ENCODE measurements at places on chromosomes 4 and X. TPM values are rescaled to one million over a fixed set of nuclear protein-coding genes. Genes with fewer than 3 reads are reported as not detected.

The ADRA2C gene
- 3.2 TPM for total RNA-seq

The DRD5 gene
- not detected for total RNA-seq

DNA sequence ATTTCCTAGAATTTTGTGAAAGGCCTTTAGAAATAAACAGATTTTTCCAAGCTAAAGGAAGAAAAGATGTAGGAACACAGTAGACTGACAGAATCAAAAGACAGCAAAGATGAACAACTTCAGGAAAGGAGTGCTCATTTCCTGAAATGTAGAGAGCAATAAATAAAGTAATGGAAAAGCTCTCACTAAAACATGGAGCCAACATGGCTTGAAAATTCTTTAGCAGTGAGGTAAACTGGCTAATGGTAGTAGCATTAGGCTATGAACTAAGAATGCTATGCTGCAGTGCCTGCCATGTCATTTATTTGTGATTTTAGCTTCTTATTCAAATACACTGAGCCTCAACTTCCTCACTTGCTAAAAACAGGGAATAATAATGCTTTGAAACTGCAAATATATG, 108.7 kb downstream of the IQCM start:
- DNase-seq: no peak

GRCh38 chr4:85210353-85210752, 243.9 kb upstream of the WDFY3 start:
- DNase-seq: no peak

- DNase-seq: peak; percentile 67
Observed at GRCh38 chr4:78056265-78057129, 626 bp upstream of the FRAS1 start.

The GPR82 gene
- total RNA-seq: 0.37 TPM

DNA sequence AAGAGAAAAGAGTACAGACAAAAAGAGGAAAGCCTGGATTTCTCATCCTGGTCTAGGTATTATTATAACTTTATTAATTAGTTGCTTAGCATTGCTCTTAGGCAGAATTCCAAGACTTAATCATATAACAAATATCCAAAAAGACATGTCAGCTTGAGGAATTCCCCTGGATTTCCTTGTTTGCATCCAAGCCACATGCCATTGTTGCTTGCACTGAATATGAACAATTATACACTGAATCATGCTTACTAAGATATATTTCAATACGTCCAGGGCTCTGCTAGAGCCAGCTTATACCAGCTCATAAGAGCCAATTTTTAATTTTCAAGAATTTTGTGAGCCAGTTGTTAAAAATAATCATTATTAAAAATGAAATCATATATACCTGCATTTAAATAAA, 5.5 kb upstream of the TLR10 start:
- DNase-seq: no peak

- no peak for DNase-seq
Observed at GRCh38 chr4:36326476-36327029, 45.1 kb downstream of the DTHD1 start.

DNA sequence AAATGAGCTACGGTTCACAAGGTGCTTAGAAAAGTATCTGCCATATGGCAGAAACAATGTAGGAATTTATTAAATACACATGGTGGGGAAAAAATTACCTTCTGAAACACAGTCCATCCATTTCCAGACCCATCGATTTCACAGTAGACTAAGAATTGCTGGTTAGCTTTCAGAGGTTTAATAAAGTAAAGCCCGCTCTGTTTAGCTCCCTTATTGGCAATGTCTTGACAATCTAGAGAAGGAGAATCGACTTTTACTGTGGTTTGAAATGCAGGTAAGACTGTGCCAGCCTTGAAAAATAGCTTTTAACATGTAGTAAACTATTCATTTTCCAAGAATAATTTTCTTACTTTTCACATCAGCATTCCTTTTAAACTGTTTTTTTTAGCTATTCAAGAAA, 2.9 kb downstream of the FGG start:
- DNase-seq: no peak

DNA sequence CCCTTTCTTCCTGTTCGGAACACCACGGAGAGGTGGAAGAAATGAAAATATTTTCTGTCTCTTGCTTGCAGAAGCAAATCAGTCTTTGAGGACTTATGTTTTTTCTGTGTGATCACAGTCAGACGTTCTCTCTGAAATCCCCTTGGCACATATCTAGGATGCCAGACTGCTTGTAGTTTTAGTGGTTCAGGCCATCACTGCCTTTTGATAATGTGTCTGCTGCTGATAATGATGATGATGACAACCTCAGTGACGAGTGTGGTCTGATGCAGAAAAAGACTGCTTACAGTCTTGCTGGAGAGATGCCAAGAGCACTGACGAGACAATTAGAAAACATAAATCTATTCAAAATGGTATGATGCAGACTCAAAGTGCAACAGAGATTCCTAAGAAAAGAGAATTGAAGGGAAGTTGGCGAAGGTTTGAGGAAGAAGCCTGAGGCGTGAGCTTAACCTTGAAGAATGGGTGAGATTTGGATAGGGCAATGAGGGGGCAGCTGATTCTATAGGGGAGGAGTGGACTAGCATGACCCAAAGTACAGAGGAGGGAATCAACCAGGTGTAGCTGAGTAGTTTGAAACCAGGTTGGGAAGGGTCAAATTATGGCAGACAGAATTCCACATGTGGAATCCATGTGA, 7.9 kb downstream of the RAB33A start:
- no peak for DNase-seq

GRCh38 chr4:81919810-81920209, 448.1 kb upstream of the RASGEF1B start:
- no peak for DNase-seq

DNA sequence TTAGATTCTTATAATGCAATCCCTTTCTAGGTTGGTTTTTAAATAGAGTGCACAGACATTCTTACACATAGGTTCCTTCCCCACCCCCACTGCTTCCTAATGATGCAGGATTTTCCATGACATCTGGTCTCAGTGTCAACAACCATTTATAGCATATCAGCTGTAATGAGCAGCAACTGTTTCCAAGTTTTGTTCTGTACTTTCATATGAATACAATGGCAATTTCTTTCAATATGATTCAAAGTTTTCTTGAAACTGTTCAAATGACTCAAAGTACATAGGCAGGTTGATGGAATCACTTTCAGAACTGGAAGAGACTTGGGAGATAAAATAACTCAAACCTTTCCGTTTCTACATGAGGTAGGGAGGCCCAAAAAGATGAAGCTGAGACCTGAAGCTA, 220.7 kb downstream of the CAMK2D start:
- DNase-seq: peak; percentile 45

DNA sequence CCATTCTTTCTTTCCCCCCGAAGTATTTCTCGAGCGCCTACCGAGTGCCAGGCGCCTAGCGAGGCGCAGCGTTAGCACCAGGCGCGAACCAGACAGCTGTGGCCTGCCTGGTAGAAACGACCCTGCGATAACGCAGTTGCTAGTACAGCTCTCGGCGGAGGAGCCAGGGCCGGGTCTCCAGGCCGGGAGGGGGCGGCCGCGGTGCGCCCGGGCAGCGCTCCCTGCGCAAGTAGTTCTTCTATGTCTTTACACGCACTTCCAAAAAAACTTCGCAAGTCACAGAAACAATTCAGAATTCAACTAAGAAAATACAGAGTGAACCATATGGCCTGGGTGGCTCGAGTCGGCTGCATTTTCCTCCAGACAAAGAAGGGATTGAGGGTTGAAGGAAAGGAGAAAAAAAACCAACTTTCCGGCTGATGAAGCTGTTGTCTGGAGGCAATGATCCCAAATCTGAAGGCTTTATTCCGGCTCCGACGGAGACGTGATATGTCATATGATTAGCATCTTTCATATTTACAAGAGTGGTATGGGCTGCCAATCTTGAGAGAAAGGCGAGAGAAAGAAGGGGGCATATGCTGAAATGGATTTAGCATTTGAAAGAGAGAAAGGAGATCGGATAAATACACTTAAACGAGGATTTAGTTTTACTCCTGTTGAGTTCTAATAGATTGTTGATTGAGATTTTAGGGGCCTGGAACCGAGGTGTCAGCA, 7.2 kb upstream of the NEUROG2 start:
- DNase-seq: no peak

The SHROOM3 gene
- 96.9 TPM for total RNA-seq

The OTC gene
- total RNA-seq: 0.87 TPM

GRCh38 chrX:13074297-13075262, 30.2 kb upstream of the FAM9C start:
- DNase-seq: no peak

The PASD1 gene
- not detected for total RNA-seq

GRCh38 chrX:9980927-9981326, 13.8 kb downstream of the CLDN34 start:
- no peak for DNase-seq

- DNase-seq: no peak
Observed at GRCh38 chr4:159420162-159421057, 317.5 kb downstream of the RAPGEF2 start.

The SFRP2 gene
- 73.9 TPM for total RNA-seq

The MSX1 gene
- total RNA-seq: 2.0 TPM

The GCNA gene
- 3.2 TPM for total RNA-seq

The GUCY1B1 gene
- total RNA-seq: 23.2 TPM

The PCDH10 gene
- 0.92 TPM for total RNA-seq

DNA sequence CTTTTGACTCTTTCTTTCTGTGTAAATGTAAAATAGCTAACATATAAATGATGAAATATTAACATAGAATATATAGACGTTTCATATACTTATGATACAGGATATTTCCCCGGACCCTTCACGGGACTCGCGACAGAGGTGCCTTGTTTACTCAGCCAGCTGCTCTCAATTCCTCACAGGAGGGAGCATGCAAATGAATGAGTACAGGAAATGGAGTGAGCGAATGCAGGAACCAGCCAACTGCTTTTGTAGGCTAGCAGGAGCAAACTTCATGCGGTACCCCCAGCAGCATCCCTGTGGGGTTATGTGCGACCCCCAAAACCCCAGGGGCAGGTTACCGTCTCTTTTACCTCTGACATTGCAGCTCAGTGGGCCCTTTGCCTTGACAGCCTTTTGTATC, 110.3 kb upstream of the PDHA2 start:
- no peak for DNase-seq

DNA sequence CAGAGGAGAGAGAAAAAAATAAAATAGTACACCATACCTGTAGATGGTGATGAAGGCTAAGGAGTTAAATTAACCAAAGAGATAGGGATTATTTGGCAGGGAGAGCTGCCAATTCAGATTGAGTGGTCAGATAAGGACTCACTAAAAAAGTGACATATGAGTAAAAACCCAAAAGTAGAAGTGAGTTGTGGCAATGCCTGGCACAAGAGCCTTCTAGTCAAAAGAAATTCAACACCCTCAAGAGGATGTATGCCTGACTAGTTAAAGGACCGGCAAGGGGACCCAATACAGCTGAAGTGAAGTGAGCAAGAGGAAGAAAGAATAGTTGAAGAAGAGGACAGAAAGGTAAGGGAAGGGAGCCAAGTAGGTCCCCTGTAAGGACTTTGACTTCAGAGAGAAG, 34.9 kb downstream of the ELF2 start:
- DNase-seq: no peak

GRCh38 chr4:24093446-24093845, 203.6 kb upstream of the PPARGC1A start:
- DNase-seq: no peak

GRCh38 chr4:88219099-88219498, 60.7 kb upstream of the ABCG2 start:
- peak; percentile 70 for DNase-seq

GRCh38 chrX:133308499-133308897, 90.3 kb upstream of the TFDP3 start:
- no peak for DNase-seq

The CLIC2 gene
- total RNA-seq: 45.1 TPM

The NWD2 gene
- not detected for total RNA-seq

- no peak for DNase-seq
Observed at GRCh38 chrX:76971393-76972376, 475.5 kb upstream of the FGF16 start.

GRCh38 chrX:43702660-43703059, 46.6 kb downstream of the MAOA start:
- no peak for DNase-seq

DNA sequence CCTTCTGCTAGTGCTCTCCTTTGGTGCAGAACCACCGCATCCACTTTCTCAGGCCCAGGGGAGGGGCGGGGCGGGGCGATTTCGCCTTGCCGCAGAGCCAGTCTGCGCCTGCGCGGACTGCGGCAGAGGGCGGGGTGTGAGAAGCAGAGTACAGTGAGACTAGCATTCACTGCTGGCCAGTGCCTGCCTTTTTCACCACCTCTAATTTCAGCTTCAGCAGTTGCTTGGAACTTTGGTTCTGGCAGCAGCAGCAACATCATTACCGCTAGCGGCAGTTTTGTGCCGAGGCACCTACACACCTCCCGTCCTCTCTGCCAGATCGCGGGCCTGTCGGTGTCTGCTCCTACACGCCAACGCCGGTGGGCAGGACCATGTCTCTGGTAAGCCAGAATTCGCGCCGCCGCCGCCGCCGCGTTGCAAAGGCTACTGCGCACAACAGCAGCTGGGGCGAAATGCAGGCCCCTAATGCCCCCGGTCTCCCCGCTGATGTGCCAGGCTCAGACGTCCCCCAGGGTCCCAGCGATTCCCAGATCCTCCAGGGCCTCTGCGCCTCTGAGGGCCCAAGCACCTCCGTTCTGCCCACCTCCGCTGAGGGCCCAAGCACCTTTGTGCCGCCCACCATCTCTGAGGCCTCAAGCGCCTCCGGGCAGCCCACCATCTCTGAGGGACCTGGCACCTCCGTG, at the start of gene MAGEE1:
TSS of gene MAGEE1 (plus strand) at position 151 of the 683 bp plus-strand sequence. CDS start at position 372, 221 bp downstream.
- peak; percentile 70 for DNase-seq

The NXF3 gene
- total RNA-seq: 3.6 TPM

The NKRF gene
- 7.0 TPM for total RNA-seq

GRCh38 chr4:15673337-15673736, 8.3 kb upstream of the FAM200B start:
- no peak for DNase-seq

The PRSS48 gene
- total RNA-seq: not detected

All from left lung (tissue), 14 donors.